ENCODE measurements at places on chromosomes 4 and X. TPM values are rescaled to one million over a fixed set of nuclear protein-coding genes. Genes with fewer than 3 reads are reported as not detected.
A peak's percentile ranks its signal among the peaks of the same experiment; 100 is the strongest.

GRCh38 chr4:3352505-3352904 is 59.7 kb downstream of the RGS12 start:
- no peak for DNase-seq
- H3K27me3 ChIP-seq: no peaks in the 10 kb centered on the region
- no peaks in the 10 kb centered on the region for H3K4me1 ChIP-seq
- H3K36me3 ChIP-seq: no peaks in the 10 kb centered on the region

GRCh38 chrX:20177093-20177492 is 35.5 kb upstream of the EIF1AX start:
- no peak overlapping the region for H3K4me3 ChIP-seq
- H3K36me3 ChIP-seq: peaks cover 9% of the 10 kb centered on the region
- DNase-seq: no peak
- H3K27ac ChIP-seq: no peak overlapping the region
- H3K27me3 ChIP-seq: no peaks in the 10 kb centered on the region
- H3K4me1 ChIP-seq: no peaks in the 10 kb centered on the region

GRCh38 chr4:172631832-172632231 is 536.8 kb upstream of the GALNT7 start:
- no peak overlapping the region for H3K4me3 ChIP-seq
- no peak for DNase-seq
- no peak overlapping the region for H3K27ac ChIP-seq
- H3K27me3 ChIP-seq: no peaks in the 10 kb centered on the region
- H3K36me3 ChIP-seq: no peaks in the 10 kb centered on the region
- no peaks in the 10 kb centered on the region for H3K4me1 ChIP-seq

PABPC1L2B gene
- not detected for total RNA-seq

DNA sequence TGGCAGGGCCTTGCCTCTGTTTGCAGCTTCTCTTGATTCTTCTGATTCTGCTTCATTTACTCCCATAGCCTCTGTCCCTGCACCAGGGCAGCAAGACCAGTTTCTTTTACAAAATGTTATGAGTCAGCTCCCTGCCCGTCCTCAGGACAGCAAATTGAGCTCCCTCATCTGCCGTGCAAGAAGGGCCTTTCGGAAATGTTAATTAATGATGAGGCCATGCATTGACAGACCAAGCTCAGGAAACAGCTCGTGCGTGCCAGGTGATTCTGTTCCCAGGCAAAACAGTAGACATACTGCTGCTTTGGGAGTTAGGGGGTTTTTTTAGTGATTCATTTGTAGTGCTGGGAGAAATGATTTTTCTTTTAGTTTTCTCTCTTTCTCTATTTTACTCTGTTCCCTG is 231.7 kb downstream of the FBXW7 start:
- no peaks in the 10 kb centered on the region for H3K4me1 ChIP-seq
- DNase-seq: no peak
- H3K27ac ChIP-seq: no peak overlapping the region
- H3K27me3 ChIP-seq: no peaks in the 10 kb centered on the region

DNA sequence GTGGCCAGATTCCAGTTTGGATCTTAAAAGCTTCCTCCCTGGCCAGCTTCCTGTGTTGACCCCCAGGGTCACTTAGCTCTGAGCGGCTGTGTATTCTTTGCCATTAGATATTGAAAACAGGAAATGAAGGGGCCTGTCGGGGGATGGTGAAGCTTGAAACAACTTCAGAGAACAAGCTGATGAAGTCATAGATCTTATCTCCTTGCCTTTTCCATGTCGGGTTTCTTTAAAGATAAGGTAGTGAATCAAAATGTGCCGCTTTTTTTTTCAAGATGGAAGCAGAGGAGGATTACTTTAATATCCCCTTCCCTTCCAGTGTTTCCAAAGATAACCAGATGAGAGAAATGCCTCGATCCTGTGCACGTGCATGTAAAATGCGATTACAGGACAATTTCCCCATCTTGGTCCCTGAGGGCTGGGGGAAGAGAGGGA is 508.5 kb downstream of the MID1IP1 start:
- no peaks in the 10 kb centered on the region for H3K27me3 ChIP-seq
- no peak for DNase-seq
- no peak overlapping the region for H3K27ac ChIP-seq
- H3K4me3 ChIP-seq: no peak overlapping the region

NIPAL1 gene
- 37.5 TPM for total RNA-seq

LYAR gene
- 10.3 TPM for total RNA-seq

RASL11B gene
- 0.55 TPM for total RNA-seq

DNA sequence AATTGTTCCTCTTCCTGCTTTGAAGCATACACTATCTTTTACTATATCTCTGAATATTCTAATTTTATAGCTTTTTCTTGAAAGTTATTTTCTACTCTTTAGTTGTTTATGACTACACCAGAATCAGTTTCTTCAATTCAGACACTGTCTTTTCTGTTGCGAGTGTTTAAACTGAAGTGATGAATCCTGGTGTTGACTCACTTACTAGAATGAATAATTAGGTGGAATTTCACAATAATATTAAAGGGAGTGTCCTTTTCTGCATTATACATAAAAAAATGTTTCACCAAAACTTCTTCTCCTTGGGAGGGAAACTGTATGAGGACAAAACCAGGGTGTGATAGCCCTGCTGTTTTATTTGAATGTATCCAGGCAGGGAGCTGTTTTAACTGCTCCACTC is 1383.1 kb downstream of the C4orf33 start:
- no peak overlapping the region for H3K4me3 ChIP-seq
- no peak overlapping the region for H3K27ac ChIP-seq
- H3K4me1 ChIP-seq: no peaks in the 10 kb centered on the region
- no peak for DNase-seq
- no peaks in the 10 kb centered on the region for H3K36me3 ChIP-seq

DNA sequence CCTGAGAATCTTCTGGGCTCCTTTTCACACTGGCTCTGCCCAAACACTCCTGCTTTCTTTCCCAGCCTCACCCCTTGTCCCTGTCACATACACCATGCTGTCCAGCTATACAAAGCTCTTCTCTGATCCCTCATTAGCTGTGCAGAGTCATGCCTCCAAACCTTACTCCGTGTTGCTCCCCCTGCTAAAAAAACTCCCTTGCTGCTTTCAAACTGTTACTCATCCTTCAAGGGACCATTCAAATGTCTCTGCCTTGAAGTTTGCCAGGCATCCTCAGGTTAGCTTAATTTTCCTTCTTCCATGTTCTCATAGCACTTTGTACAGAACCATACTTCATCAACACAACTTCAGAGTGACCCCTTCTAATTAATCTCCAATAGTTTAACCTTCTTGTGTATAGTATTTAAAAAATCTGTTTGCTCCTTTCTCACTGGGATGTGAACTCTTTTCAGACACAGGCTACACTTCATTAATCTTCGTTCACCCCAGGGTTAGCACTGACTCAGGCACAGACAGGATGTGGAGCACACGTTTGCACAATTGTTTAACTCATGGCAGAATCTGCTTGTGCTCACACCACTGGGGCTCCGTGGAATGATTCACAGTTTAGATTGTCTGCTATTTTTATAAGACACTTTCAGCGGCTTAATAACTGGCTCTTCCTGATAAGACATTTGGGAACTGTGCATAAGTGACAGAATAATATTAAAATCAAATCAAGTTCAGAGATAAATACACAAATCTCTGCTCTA is 21.4 kb upstream of the SEL1L3 start:
- H3K4me1 ChIP-seq: no peaks in the 10 kb centered on the region
- H3K36me3 ChIP-seq: no peaks in the 10 kb centered on the region
- no peak for DNase-seq
- H3K4me3 ChIP-seq: no peak overlapping the region

GPAT3 gene
- total RNA-seq: 2.8 TPM

DNA sequence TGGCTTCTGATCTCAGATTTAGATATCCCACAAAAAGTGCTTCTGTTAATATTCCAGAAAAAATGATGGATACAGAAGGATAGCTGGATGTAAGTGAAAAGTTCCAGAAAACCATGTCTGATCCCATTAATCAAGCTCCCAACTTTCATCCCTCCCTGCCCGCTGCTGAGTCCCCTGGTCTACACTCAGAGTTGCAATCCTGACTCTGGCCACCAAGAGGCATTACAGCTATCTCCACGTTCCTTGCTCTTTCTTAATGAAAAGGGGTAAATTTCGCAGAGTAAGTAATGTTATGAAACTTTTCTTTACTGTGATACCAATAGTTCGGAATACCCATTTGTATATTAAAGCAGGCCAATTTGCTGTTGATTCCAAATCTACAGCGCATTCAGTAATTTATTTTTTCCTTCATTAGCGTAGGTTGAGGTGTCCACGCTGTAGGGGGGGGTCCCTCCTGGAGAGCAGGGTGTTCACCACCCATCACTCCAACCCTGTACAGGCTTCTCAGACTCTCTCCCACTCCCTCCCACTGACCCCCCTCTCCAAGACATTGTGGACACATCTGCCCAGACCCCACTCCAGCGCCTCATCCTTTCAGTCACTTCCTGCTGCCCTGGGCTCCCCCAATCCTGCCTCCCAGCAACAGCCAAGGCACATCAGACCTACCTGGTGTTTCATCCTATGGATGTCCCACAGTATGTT is 55.1 kb downstream of the RAB40A start:
- peaks cover 3% of the 10 kb centered on the region for H3K4me1 ChIP-seq
- no peak overlapping the region for H3K4me3 ChIP-seq
- H3K27ac ChIP-seq: no peak overlapping the region
- no peaks in the 10 kb centered on the region for H3K27me3 ChIP-seq
- peak; percentile 10 for DNase-seq
- no peaks in the 10 kb centered on the region for H3K36me3 ChIP-seq

GRCh38 chr4:20351360-20352162 is 99.9 kb downstream of the SLIT2 start:
- H3K27ac ChIP-seq: no peak overlapping the region
- DNase-seq: no peak
- no peak overlapping the region for H3K4me3 ChIP-seq
- no peaks in the 10 kb centered on the region for H3K36me3 ChIP-seq
- no peaks in the 10 kb centered on the region for H3K27me3 ChIP-seq

DNAAF6 gene
- total RNA-seq: not detected

PCDH19 gene
- total RNA-seq: 0.41 TPM

USP17L25 gene
- not detected for total RNA-seq

NOX1 gene
- total RNA-seq: 31.8 TPM

DNA sequence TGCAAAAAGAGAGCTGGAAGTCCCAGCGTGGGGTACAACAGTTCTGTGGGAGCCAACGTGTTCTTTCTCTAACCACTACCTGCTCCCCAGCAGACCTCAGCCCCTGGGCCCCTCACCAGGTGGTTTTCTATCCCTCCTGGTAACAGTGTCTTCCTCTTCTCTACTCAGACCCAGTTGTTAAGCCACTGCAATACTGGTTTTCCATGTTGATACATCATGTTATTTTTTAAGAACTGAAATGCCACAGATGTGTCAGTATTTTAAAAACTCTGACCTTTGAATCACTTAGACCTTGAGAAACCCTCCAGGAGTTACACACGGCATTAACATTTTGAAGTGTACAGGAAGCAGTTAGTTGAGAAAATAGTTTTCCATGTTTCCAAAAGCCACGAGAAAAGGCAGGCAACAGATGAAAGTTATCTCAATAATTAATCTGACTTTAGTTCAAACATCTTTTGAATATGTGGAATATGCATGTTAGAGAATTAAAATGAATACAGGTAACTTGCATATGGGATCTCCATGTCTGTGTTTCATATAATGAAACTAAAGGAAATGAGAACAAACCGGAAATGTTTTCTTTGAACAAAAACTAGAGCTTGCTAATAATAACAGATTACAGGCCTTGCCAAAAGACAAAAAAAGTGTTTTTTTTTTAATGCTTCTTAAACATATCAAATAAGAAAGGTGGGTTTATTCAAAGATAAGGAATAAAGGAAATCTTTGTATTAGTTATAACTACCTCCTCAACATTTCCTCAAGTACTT is 108.8 kb downstream of the ZNF827 start:
- no peak overlapping the region for H3K4me3 ChIP-seq
- H3K27me3 ChIP-seq: no peaks in the 10 kb centered on the region
- no peaks in the 10 kb centered on the region for H3K36me3 ChIP-seq
- no peak overlapping the region for H3K27ac ChIP-seq
- DNase-seq: no peak

DNA sequence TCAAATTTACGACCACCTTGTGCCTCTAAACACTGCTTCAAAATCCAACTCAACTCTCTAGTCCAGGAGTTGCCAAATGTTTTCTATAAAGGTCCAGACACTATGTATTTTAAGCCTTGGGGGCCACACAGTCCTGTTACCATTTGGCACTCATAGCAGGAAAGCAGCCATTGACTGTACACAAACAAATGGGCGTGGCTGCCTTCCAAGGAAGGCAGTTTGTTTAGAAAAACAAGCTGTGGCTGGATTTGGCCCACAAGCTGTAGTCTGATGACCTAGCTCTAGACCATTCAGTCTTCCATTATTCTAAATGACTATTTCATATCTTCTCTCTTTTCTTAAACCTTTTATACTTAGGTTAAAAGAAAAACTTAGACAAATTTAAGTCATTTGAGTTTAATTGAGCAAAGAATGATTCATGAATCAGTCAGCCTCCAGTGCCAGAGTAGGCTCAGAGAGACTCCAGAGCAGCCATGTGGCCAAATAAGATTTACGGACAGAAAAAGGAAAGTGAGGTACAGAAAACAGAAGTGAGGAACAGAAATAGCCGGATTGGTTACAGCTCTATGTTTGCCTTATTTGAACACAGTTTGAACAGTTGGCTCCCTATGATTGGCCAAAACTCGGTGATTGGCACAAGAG is 825.8 kb upstream of the LCORL start:
- H3K27ac ChIP-seq: no peak overlapping the region
- DNase-seq: no peak
- no peak overlapping the region for H3K4me3 ChIP-seq
- no peaks in the 10 kb centered on the region for H3K36me3 ChIP-seq

FGFBP1 gene
- 7.0 TPM for total RNA-seq

PGRMC2 gene
- 41.1 TPM for total RNA-seq

- H3K27me3 ChIP-seq: no peaks in the 10 kb centered on the region
- H3K27ac ChIP-seq: no peak overlapping the region
- no peak overlapping the region for H3K4me3 ChIP-seq
- no peak for DNase-seq
Measured at GRCh38 chrX:69094977-69095669, 70.1 kb downstream of the PJA1 start.

GRCh38 chrX:78514852-78515251 is 144.3 kb downstream of the RTL3 start:
- no peaks in the 10 kb centered on the region for H3K4me1 ChIP-seq
- no peaks in the 10 kb centered on the region for H3K36me3 ChIP-seq
- DNase-seq: no peak
- no peak overlapping the region for H3K27ac ChIP-seq
- H3K27me3 ChIP-seq: no peaks in the 10 kb centered on the region

DNA sequence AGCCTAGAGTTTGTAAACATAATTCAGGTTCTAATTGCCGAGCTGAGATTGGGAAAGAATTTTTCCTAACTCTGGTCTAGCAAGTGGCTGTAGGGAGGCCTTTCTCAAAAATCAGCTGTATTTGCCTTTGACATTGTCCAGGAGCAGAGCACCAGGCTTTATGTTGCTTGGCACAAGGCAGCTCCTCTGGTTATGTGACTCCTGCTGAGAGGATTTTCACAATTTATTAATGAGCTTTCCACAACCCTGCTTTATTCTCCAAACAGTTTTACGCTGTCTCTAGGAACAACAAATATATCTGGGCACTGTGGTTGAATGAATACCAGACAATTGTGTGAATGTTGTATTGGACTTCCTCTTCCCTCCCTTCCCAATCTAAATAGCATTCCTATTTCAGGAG is 14.9 kb downstream of the LSM6 start:
- no peak overlapping the region for H3K4me3 ChIP-seq
- no peak for DNase-seq
- H3K27ac ChIP-seq: no peak overlapping the region
- peaks cover 33% of the 10 kb centered on the region for H3K36me3 ChIP-seq

Measured in transverse colon (tissue), 4 donors.